ENCODE measurements at places on chromosomes 11 and 22. TPM values are rescaled to one million over a fixed set of nuclear protein-coding genes. Genes with fewer than 3 reads are reported as not detected.

DNA sequence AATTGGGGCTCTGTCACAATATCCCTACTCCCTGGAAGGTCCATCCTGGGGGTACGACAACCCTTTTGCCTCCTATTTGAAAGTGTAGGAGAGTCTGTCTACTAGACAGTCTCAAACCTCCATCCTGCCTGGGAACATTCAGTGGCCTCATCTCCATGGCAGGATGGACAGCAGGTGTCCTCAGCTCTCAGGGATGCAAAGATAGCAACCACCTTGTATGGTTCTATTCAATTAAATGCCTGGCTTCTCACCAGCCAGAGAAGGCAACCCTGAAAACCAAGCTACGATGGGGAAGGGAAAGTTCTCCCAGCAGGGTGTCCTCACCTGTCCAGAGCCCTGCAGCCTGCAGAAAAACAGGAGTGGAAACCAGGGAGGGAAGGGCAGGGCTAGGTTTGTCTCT is 164.9 kb downstream of the MIAT start:
- no peak for DNase-seq

GRCh38 chr11:13061294-13061990 is 52.3 kb downstream of the RASSF10 start:
- DNase-seq: peak; percentile 70

The DBX1 gene
- polyA plus RNA-seq: not detected

GRCh38 chr22:40071720-40072119 is 77.0 kb downstream of the FAM83F start:
- DNase-seq: no peak

- DNase-seq: peak; percentile 27
These were observed 14.6 kb upstream of the POLD3 start for GRCh38 chr11:74577624-74578396.

DNA sequence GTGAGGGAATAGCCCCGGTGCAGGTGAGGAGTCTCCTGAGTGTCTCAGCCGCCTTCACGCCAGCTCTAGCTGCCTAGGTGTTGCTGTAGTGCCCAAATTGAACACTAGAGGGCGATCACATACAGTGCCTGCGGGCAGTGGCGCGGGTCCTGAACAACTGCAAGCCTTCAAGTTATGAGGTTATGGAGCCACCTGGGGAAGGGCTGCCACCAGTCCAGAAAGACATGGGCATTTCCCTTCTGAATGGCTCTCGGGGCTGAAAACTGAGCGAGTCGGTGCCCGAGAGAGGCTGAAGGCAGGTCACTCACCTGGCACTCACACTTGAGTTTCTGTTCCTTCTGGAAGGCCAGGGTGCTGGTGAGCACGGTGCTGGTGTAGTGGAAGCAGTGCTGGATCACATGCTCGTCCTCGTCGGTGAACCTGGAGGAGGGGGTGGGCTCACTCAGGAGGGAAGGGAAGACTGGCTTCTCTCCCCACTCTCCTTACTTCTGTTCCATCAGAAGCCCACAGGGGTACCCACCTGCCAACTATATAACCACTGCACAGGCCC is 88.4 kb downstream of the PDE2A start:
- DNase-seq: peak; percentile 66

The SHANK3 gene
- polyA plus RNA-seq: 0.08 TPM

The LRRN4CL gene
- 2.3 TPM for polyA plus RNA-seq

GRCh38 chr22:17441326-17441725 is 72.1 kb downstream of the CECR2 start:
- DNase-seq: no peak

- DNase-seq: no peak
These were observed 70.4 kb downstream of the MYO7A start for GRCh38 chr11:77198440-77198849.

DNA sequence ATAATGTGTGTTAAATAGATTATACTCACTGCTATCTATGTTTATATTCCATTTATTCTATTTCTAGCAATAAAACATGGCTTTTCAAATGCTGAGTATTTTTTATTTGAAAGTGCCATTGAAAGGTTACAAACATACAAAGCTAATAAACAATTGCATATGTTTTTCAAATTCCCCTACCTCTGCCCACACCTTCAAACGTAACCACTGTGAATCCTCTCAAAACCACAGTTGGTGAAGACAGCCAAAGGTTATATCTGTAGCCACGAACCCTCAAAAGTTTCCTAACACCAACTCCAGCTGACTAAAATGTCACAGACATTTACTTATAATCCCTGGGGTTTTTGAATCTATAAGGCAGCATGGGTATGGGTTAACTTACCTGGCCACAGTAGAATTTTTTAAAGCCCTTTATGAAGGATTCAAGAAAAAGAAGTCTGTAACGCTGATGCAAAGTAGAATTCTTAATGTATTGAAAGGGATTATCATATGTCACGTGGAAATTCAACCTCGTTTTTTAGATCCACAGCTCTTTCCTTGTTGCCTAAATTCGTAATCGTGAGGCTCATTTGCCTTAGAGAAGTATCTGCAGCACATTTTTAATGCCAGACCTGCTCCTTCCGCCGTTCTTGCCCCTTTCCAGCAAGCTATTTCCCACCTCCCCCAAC is 122.5 kb upstream of the ZC3H12C start:
- no peak for DNase-seq

DNA sequence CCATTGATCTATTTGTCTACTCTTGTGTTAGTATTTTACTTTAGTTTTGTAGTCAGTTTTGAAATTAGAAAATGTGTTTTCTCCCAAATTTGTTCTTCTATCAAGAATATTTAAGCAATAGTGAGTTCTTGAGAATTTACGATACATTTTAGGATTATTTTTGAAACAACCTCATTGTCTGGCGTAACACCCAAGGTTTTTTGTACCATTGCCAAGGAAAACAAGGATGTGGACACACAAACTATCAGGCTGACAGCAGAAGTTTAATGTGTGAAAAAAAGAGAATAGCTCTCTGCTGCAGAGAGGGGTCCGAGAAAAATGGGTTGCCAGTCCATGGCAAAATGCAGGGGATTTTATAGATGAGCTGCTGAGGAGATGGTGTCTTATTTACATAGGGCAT is 865.1 kb upstream of the CNTN5 start:
- no peak for DNase-seq

DNA sequence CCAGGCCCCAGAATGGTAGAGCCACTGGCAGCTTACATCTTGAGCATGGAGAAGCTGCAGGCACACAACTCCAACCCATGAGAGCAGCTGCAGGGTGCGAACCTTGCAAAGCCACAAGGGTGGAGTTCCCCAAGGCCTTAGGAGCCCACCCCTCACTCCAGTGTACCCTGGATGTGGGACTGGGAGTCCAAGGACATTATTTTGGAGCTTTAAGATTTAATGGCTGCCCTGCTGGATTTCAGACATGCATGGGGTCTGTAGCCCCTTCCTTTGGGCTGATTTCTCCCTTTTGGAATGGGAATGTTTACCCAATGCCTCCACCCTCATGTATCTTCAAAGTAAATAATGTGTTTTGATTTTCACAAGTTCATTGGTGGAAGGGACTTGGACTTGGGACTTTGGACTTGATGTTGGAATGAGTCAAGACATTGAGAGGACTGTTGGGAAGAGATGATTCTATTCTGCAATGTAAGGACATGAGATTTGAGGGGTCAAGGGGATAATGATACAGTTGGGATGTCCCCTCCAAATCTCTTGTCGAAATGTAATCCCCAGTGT is 1.1 kb upstream of the KRTAP5-7 start:
- DNase-seq: no peak

DNA sequence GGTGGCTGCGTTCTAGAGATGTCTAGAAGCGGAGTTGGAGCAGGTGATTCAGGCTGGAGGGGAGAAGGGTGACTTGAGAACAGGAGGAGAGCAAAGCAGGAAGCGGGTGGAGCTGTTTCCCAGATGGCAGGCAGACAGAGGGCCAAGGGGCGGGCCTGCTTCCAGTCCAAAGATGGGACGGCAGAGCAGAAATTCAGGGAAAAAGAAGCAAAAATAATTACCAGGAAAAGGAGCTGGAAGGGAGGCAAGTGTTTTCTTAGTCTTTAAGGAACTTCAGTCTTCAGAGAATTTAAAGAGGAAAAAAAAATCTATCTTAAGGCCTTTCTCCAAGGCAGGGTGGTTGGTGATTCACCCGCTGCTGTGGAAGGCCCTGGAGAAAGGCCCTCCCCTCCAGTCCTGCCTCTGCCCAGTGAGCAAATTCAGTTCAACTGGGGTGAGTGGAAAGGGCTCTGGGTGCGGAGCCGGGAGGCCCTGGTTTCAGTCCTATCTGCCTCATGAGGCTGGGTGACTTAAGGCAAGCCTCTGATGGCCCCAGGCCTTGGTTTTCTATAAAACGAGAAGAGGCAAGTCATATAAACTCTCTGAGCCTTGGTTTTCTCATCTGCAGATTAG is 4.5 kb upstream of the CREB3L1 start:
- peak; percentile 89 for DNase-seq

DNA sequence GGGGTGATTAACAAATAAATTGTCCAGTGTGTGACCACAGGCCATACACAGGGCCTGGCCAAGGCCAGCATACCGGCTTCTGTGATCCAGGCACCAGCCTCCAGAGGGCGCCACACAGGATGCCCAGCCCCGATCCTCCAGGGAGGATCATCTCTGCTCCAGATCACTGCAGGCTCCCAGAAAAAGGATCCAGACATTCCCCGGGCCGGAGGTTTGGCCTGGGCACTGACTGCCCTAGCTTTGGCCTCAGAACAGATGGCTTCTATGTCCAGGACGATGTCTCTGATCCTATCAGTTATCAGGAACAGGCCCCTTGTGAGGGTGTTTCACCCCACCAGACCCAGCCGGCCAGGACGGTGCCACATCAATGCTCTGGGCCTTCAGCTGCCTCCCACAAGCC is 74.5 kb upstream of the LMO1 start:
- DNase-seq: peak; percentile 63

DNA sequence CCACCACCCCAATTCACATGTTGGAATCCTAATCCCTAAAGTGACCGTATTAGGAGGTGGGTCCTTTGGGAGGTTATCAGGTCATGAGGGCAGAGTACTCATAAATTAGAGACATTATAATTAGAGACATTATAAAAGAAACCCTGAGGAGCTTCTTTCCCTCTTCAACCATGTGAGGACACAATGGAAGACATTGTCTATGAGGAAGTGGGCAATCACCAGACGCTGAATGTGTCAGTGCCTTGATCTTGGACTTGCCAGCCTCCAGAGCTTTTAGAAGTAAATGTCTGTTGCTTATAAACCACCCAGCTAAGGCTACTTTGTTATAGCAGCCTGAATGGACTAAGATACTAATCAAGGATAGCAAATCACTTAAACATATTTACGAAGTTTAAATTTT is 14.8 kb downstream of the GAB2 start:
- no peak for DNase-seq

The DNAJB13 gene
- 0.41 TPM for polyA plus RNA-seq

The CCDC116 gene
- 0.10 TPM for polyA plus RNA-seq

DNA sequence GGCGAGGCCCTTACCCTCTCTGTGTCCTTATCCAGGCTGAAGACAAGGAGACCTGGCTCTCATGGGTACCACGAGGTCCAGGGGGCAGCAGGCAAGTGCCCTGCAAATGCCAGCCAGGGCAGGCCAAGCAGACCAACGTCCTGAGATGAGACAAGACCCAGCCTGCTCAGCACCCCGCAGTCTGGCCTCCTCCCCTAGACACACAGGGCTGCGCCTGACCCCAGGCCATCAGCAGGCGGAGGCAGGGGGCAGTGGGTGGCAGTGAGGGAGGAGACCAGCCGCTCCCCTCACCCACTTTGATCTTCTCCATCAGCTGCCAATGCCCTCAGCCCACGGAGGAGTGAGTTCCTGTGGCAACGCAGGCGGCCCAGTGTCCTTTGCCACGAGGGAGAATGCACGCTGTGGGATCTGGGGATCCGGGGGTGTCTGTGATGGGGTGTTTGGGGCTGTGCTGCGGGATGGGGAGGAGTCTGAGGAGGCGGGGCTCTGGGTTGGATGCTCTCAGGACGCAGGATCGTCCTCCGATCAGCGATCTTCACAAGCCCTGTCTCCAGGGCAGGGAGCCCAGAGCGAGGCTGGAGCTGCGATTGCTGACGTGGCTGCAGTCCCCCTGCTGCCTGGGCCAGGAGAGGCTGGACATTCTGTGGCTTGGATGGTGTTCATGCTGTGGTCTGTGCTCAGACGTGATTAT is 30.5 kb upstream of the PPARA start:
- DNase-seq: peak; percentile 95

DNA sequence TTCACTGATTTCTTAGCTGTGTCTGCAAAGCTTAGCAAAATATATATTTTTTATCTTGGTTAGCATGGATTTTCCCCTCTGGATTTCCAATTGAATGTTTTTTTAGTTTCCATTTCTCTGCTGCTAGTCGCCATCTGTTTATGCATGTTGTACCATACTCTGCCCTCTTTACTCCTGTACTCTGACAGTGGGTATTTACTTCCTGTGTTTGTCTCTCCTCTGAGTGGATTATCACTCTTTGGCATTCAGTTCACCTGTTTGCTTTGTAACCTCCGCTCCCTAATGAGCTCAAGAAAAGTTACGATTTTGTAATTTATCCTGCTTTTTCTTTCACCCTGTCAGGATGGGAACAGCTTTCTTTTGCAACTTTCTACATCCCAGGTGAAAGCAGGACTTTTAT is 59.1 kb downstream of the PDHX start:
- DNase-seq: no peak

DNA sequence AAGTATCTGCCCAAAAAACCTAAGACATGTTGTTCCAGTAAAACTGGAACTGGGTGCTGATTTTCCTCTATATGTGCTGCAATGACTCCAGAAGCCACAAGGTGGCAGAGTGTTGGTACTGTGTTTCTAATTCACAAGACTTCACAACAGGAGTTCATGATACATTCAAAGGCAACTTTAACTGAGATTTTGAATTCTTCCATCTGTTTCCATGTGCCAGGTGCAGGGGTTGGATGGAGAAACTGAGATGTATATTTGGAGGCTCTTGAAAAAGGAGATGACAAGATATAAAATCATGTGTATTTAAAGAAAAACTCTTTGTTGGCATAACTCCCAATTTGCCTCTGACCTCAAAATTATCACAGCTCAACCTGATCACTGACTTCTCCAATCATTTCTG is 1098.6 kb upstream of the CCDC90B start:
- DNase-seq: peak; percentile 63

The HBB gene
- not detected for polyA plus RNA-seq

The ALKBH8 gene
- polyA plus RNA-seq: 6.6 TPM

DNA sequence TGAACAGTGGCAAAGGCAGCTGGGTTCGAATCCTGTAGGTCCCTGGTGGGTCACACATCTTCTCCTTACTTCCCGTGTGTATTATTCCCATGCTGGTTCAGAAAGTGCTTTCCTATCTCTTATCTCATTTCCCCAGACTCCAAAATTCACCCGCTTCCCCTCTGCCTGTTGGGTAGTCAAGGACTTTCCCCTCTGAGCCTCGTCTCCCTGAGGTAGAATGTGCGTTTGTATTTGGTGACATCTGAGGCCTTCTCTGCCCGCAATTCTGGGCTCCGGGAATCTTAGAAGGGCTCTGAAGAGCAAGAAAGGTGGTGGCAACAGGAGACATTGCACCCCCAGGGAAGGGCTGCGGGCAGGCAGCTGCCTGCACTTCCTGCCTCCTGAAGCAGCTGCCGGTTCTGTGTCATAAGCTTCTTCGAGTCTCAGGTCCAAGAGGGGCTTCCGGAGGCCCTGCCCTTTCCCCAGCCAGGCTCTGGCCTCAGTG is 5.9 kb downstream of the LRRC32 start:
- no peak for DNase-seq

The SLC17A6 gene
- polyA plus RNA-seq: not detected

- no peak for DNase-seq
These were observed 19.7 kb downstream of the ATG16L2 start for GRCh38 chr11:72833811-72834493.

GRCh38 chr11:75536786-75537641 is 11.3 kb upstream of the GDPD5 start:
- peak; percentile 37 for DNase-seq
